ENCODE measurements at places on chromosomes 6 and 20. TPM values are rescaled to one million over a fixed set of nuclear protein-coding genes. Genes with fewer than 3 reads are reported as not detected.

Gene TAB2
- total RNA-seq = 27.3 TPM

GRCh38 chr6:21084656-21085055, 508.9 kb upstream of the SOX4 start:
- no peak for DNase-seq

- no peak for DNase-seq
These were observed 424.2 kb upstream of the SLC35B3 start for GRCh38 chr6:8859501-8859900.

GRCh38 chr20:17141568-17141967, 85.3 kb upstream of the PCSK2 start:
- no peak for DNase-seq

DNA sequence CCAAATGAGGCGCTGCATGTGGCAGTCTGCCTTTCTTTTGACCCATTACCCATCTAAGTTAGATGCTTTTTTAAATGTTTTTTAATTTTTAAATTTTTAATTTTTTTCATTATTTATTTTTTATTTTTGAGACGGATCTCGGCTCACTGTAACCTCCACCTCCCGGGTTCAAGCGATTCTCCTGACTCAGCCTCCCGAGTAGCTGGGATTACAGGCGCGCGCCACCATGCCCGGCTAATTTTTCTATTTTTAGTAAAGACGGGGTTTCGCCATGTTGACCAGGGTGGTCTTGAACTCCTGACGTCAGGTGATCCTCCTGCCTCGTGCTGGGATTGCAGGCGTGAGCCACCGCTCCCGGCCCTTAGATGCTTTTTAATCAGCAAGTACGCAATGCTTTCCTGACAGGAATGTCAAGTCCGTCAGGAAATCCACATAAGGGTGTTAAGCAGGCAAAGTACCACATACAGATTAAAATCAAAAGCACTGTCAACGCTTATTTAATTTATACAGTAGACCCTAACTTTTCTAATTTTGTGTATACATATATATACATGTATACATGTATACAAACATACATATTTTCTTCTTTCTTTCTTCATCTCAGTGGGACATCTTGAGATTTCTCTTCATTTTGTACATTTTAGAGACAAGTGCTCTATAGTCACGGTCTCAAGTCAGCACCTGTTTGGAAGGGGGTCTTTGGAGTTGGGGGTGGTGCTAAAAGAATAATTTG, 995 bp upstream of the GSTA4 start:
- DNase-seq = peak; percentile 38

Gene PPIL6
- total RNA-seq = 8.8 TPM

Data from MG63 (cell line).